ENCODE measurements at places on chromosomes 4 and X. TPM values are rescaled to one million over a fixed set of nuclear protein-coding genes. Genes with fewer than 3 reads are reported as not detected.

GRCh38 chr4:136329042-136329662 lies 1203.1 kb downstream of the PCDH18 start:
- peak; percentile 19 for DNase-seq

The GABRE gene
- not detected for total RNA-seq

GRCh38 chr4:7558436-7558835 lies 123.7 kb upstream of the PSAPL1 start:
- no peak for DNase-seq

DNA sequence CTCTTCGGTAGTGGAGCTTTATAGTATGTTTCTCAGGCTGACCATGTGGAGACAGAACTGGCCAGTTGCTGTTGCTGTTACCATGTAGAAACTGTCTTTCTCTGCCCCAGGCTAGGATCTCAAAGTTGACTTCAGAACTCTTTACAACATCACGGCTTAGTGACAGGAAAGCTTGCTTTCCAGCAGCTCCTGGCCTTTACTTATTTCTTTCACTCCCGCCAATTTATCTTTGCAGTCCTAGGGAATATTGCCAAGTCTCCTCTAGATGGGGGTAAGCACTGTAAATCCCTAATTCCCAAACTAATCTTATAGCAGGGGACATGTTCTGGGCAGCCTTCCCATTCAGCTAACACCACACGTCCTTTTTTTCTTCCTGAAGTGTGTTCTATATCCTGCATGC lies 631.6 kb downstream of the SPRY1 start:
- DNase-seq: no peak

The PNMA3 gene
- total RNA-seq: 0.98 TPM
